ENCODE measurements at places on chromosomes 2 and 18. TPM values are rescaled to one million over a fixed set of nuclear protein-coding genes. Genes with fewer than 3 reads are reported as not detected.

The METAP1D gene
- 4.0 TPM for total RNA-seq

The SNTG2 gene
- total RNA-seq = not detected

The PCARE gene
- total RNA-seq = under 0.01 TPM

The HAAO gene
- total RNA-seq = 0.90 TPM

The AQP12B gene
- total RNA-seq = not detected

The RNF103 gene
- 25.0 TPM for total RNA-seq

The CTLA4 gene
- not detected for total RNA-seq
